ENCODE measurements at places on chromosomes 5 and 9.

GRCh38 chr9:84916769-84917168 lies 247.2 kb downstream of the NTRK2 start:
- no peak for DNase-seq

DNA sequence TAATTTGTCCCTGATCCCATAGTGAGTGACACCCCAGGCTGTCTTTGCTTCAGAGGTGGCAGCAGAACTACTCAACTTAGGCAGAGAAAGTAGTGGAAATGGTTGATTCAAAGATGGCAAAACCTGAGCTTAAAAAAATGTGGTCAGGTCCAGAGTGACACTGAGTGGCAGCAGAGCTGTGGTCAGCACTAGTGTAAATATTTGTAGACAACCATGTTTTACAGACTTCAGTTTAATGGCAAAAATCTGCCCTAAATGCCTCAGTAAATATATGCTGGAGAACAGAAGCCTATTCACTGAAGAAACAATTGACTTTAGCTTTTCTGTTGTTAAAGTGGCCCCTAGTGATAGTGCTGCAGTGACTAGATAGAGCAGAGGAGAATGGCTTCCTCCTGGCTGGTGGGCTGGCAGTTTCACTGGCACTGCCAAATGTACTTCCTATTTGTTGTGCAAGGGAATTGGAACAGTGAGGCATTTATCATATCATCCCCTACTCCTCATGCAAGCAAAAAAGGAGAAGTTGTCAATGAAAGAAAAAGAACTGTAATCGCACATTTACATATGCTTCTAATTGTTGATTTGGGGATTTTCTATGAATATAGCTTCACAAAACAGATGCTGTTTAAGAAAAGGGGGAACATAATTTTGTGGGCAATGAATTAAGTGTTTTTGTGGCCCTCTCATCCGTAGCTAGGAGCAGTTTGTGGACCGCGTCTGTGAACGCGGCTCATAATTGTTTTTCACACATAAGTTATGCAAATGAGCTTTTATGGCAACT lies 12.0 kb downstream of the PBX3 start:
- DNase-seq: no peak

GRCh38 chr5:107557051-107557658 lies 113.6 kb downstream of the EFNA5 start:
- DNase-seq: no peak

DNA sequence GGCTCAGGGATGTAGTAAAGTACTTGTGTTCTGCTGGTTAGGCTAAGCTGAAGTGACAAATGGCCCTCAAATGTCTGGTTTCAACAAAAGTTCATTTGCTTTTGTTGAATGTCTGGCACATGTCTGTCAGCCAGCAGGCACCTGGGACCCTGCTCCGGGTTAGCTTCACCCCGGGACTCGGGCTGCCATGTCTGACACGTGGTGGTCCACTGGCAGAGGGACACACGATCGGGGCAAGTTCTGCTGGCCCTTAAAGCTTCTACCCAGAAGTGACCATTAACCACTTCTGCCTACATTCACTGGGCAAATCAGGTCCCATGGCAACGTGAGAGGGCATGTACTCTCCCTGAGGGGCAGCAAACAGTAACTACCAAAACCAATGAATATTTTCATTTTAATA lies 23.8 kb downstream of the POLR1E start:
- no peak for DNase-seq

GRCh38 chr5:172209714-172210113 lies 15.7 kb downstream of the EFCAB9 start:
- DNase-seq: no peak

DNA sequence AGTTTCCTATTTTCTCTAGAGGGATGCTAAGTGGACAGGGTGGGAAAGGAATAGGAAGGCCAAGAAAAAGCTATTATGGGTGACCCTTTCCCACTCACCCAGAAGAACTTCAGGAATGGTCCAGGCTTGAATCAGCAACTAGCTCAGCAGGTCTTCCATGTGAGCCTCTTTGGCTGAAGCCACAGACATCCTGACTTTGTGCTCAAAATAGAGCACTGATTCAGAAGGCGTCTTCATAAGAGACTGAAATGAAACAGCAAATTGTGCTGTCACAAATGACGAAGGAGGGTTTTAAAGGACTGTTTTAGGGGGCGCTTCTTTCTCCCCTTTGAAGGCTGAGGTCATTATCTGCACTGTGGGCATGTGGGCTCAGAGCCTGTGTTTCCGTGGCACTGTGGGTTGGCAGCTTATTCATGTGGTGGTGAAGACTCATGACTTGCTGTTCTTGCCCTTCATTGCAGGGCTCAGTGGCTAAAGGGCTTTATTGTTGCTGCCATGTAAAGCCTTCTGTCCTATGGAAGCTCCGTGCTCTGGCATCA lies 65.8 kb upstream of the NFIL3 start:
- DNase-seq: no peak

DNA sequence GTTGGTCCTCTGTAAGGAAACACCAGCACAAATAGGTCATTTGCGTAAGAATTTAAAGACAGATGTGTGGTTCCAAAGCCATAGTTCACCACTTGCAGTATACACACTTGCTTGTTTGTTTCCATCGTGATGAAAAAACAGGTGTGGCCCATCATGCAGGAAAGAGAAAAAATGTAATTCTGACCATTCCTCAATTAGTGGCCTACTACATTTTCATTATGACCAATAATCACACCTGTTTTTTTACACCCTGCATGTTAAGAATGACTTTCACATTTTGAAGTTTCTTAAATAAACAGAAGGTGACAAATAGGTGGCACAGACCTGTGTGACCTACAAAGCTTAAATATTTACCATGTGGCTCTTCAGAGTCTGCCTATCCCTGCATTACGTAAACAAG lies 2.2 kb upstream of the ICE1 start:
- DNase-seq: no peak

DNA sequence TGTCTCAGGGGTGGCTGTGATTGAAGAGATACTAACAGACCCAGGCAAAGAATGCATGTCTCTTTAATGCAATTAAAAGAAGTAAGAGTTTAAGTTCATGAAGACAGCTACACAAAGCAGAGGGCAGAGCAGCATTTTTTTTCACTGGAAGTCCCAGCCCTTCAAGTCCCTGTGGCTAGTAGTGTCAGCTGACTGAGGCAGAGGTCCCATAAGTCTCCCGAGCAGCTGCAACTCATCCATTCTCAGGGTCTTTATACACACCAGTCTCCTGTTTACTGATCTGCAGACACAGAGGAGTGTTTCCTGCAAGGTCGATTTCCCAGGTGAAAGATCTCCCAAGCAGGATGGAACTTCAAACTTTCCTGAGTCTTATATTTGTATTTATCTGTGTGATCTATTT lies 169.4 kb upstream of the GLRA1 start:
- DNase-seq: no peak

DNA sequence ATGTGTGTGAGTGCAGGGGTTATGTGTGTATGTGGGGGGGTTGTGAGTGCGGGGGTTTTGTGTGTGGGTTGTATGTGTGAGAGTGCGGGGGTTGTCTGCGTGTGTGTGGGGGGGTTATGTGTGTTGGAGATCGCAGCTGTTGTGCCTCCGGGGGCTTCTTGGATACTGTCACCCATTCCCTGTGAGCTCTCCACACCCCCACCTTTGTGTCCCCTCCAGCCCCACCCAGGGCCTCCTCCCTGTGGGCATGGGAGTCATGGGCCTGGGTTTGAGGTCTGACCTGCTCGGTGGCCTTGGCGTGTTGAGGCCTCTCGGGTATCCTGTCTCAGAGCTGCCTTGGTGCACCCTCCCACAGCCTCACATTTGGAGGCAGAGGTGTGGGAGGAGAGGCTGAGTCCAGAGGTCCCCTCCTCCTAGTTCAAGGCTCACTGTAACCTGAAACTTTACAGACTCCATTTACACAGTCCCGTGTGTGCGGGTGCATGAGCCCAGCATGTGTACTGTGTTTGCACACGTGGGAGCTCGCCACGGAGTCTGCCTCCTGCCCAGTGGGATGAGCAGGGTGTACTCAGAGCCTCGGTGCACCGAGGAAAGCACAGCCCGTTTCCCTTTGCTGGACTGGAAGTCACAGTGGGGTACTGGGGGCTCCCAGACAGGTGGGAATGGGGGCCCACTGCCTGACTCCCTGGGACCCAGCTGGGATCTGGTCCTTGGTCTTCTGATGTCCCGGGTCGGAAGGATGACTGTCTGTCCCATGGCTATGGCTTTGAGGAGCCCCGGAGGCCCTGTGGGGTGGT lies 43.4 kb downstream of the RXRA start:
- DNase-seq: no peak

GRCh38 chr5:120017513-120017912 lies 388.2 kb downstream of the FAM170A start:
- no peak for DNase-seq

- no peak for DNase-seq
Observed at GRCh38 chr9:89096807-89097206, 81.8 kb downstream of the SHC3 start.

DNA sequence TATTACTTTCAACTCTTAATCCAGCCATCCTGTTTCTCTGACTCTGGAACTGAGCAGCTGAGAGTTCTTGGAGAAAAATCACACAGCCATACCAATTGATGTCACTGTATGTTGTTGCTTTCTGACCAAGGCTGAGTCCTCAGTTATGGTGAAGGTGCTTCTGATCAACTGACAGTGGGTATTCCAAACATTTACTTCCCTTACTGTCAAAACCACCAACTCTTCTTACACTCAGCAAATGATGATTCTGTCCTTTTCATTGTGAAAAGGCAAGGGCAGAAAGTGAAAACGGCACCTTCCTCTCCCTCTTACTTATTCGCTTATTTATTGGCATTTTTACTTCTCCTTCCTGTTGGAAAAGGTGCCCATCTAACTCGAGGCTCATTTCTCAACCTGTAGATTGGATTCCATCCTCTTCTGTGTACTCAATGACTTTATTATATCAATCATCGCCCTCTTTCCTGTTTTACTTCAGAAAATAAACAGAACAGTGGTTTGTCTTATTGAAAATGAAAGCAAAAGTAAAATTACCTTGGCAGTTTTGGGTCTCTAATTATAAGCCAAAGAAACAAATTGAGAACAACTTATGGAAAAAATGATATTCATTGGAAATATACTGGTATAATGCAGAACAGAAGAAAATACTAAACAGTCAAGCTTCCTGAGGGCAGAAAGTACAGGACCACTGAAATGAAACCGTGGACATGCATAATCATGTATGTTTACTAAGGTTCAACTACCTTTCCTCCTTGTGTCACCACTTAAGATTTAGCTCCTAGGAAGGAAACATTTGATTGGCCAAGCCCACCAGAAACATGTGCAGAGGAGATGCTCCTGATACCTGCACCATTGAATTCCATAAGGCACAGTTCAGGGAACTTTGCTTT lies 104.5 kb upstream of the CHD1 start:
- no peak for DNase-seq

DNA sequence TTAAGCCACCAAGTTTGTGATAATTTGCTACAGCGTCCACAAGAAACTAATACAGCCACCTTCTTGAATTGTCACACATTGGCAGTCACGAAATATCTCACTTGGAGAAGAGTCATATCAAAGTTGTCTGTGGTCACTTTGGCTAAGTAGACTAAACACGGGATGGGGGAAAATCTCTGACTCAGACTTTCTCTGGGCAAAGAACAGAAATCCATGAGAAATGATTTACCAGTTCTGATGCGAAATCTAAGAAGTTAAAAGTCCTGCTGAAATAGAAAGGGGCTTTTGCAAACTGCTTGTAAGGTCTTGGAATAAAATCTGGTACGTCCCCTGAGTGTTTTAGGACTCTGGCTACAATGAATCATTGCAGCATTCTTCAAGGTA lies 158.4 kb downstream of the COL23A1 start:
- DNase-seq: no peak

GRCh38 chr5:124907098-124907644 lies 160.7 kb upstream of the ZNF608 start:
- no peak for DNase-seq

DNA sequence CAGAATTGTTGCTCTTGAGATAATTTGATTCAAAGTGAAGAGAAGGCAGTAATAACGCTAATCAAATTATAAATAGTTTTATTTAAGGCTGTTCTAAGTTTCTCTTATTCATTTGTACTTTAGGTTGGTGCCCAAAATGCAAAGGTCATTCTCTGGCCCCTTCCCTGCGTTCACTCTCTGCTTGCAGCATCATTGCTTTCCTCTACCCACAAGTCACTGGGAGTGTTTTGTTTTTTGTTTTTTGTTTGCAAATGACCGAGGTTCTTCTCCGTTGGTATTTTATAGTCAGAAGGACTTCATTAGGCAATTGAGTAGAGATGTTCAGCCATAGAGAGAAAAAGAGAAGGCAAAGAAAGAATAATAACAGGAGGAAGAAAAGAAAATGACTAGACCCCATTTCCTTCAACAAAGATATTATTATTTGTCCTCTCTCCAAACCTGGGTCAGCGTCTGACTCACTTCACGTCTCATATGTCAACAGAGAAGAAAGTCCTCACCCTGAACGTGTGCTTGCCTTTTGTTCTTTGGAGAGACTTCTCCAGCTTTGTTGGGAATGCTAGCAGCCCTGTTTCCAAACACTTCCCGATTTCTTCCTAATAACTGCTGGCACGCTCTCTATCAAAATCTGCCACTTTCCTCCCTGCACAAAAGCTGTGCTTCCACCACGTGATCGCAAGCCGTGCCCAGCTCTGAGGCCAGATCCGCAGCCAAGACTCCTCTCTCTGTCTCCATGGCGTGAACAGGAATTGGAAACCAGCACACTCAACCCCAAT lies 119.8 kb downstream of the EBF1 start:
- peak; percentile 54 for DNase-seq

GRCh38 chr5:109908366-109908765 lies 218.6 kb downstream of the MAN2A1 start:
- DNase-seq: no peak

All from fibroblast of pulmonary artery (primary cell).